ENCODE measurements at places on chromosomes 2 and 18. TPM values are rescaled to one million over a fixed set of nuclear protein-coding genes. Genes with fewer than 3 reads are reported as not detected.

- no peak overlapping the region for H3K4me3 ChIP-seq
- DNase-seq: no peak
- no peak overlapping the region for H3K27ac ChIP-seq
- H3K36me3 ChIP-seq: no peaks in the 10 kb centered on the region
- H3K27me3 ChIP-seq: no peaks in the 10 kb centered on the region
- H3K4me1 ChIP-seq: no peaks in the 10 kb centered on the region
These were observed 72.3 kb upstream of the RBBP8 start for GRCh38 chr18:22860807-22861206.

DNA sequence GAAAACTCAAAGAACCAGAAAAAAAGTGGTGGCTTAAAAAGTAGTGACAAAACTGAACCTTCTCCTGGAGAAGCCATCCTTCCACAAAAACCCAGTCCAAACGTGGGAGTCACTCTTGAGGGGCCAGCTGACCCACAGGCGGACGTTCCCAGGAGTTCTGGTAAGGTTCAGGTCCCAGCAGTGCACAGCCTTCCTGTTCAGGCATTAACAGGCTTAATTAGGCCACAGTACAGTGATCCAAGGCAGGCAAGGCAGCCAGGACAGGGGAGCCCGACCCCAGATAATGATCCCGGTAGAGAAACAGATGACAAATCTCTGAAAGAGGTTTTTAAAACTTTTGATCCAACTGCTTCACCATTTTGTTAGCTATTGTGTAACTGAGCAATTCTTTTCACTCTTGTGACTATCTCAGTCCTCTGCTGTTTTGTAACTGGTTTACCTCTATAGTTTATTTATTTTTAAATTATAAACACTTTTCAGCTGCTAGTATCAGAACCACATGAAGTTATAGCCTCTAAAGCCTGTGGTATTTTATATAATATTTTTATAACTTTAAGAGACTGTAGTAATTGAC lies 56.8 kb downstream of the ZC3H6 start:
- H3K4me3 ChIP-seq: no peak overlapping the region
- no peaks in the 10 kb centered on the region for H3K4me1 ChIP-seq
- H3K27ac ChIP-seq: no peak overlapping the region
- H3K27me3 ChIP-seq: no peaks in the 10 kb centered on the region
- H3K36me3 ChIP-seq: no peaks in the 10 kb centered on the region
- no peak for DNase-seq

DNA sequence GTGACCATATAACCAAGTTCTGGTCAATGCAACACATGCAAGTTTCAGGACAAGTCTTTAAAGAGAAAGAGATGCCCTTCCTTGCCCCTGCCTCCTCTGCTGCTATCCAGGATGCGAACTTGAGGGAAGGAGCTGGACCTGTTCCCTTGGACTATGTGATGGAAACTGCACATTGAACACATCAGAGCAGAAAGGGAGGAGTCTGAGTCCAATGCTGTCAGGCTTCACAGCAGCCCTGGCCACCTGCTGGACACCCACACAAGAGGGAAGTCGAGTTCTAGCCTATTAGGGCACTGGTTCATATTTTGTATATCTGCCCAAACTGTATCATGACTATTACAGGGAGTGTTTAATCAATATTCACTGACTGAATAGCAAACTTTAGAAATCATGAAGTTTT lies 38.3 kb upstream of the TEX51 start:
- H3K27ac ChIP-seq: no peak overlapping the region
- H3K27me3 ChIP-seq: no peaks in the 10 kb centered on the region
- no peak overlapping the region for H3K4me3 ChIP-seq
- H3K4me1 ChIP-seq: no peaks in the 10 kb centered on the region

The CIB4 gene
- not detected for total RNA-seq

The DUSP11 gene
- 49.9 TPM for total RNA-seq

The COL6A3 gene
- total RNA-seq: 116 TPM

The DSG4 gene
- total RNA-seq: not detected

All from breast epithelium (tissue), 4 donors.